Calu3 (cell line): ENCODE measurements at places on chromosomes 2 and 18. TPM values are rescaled to one million over a fixed set of nuclear protein-coding genes. Genes with fewer than 3 reads are reported as not detected.

Gene SCYGR4
- 0.22 TPM in 1 of 2 replicates, not detected in the other for total RNA-seq

Gene PTH2R
- 0.71 TPM in 1 of 2 replicates, not detected in the other for total RNA-seq

Gene PSMD1
- total RNA-seq: 113 and 135 TPM in 2 replicates

Gene LIMS4
- 0.29 TPM in 1 of 2 replicates, not detected in the other for total RNA-seq

Gene VWA3B
- not detected in 2 replicates for total RNA-seq

Gene CCDC85A
- 2.6 and 3.0 TPM in 2 replicates for total RNA-seq

Gene ZBTB7C
- total RNA-seq: not detected in 2 replicates

DNA sequence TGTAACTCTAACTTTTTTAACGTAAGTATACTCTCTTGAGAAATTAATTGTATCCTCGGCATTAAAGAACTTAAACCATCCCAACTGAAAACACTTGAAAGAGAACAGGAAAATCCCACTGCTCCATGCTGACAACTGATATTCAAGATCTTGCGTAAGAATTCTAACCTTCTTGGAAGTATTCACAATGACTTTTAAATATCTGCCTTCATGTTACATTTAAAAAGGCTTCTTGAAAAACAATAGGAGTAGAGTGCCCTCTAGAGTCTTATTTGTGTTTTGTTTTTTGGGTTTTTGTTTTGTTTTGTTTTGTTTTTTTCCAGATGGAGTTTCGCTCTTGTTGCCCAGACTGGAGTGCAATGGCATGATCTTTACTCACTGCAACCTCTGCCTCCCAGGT lies 65.4 kb upstream of the DNAJC10 start:
- no peaks in the 10 kb centered on the region for H3K4me1 ChIP-seq
- no peaks in the 10 kb centered on the region for H3K27me3 ChIP-seq
- H3K4me3 ChIP-seq: no peak overlapping the region
- no peak overlapping the region for H3K27ac ChIP-seq

- H3K27me3 ChIP-seq: peaks cover 21% of the 10 kb centered on the region
- H3K4me3 ChIP-seq: no peak overlapping the region
- H3K4me1 ChIP-seq: no peaks in the 10 kb centered on the region
- DNase-seq: no peak
- H3K36me3 ChIP-seq: no peaks in the 10 kb centered on the region
Observed at GRCh38 chr2:129895061-129895460, 84.4 kb upstream of the RAB6C start.

GRCh38 chr2:220064111-220065030 lies 436.9 kb downstream of the SLC4A3 start:
- no peak overlapping the region for H3K4me3 ChIP-seq
- no peak overlapping the region for H3K27ac ChIP-seq
- H3K4me1 ChIP-seq: peaks cover 10% of the 10 kb centered on the region
- DNase-seq: no peak
- H3K27me3 ChIP-seq: no peaks in the 10 kb centered on the region
- no peaks in the 10 kb centered on the region for H3K36me3 ChIP-seq

DNA sequence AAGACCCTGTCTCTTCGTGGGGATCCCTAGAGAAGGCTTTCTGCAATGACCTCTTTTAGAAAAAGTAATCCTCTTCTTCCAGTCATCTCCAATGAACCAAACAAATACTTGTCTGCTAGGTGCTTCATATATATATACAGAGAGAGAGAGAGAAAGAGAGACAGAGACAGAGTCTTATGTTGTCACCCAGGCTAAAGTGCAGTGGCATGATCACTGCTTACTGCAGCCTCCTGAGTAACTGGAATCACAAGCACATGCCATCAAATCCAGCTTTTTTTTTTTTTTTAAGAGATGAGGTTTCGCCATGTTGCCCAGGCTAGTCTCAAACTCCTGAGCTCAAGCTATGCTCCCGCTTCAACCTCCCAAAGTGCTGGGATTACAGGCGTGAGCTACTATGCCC lies 18.6 kb upstream of the PKDCC start:
- H3K4me1 ChIP-seq: no peaks in the 10 kb centered on the region
- no peak for DNase-seq
- peaks cover 33% of the 10 kb centered on the region for H3K27me3 ChIP-seq

DNA sequence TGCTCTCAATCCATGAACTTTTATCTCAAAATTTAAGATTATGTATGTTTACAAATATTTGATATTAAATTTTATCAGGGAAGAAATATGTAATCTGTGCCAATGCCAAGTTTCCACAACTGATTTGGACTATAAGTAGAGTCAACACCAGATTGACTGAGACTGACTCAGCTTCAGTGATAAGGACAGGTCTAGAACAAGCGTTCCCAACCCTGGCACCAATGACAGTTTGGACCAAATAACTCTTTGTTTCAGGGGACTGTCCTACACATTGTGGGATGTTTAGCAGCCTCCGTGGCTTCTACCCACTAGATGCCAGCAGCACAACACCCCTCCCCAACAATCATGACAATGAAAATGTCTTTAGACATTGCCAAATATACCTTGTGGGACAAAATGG lies 165.3 kb downstream of the THADA start:
- DNase-seq: peak; percentile 12
- no peak overlapping the region for H3K27ac ChIP-seq
- H3K36me3 ChIP-seq: peaks cover 11% of the 10 kb centered on the region
- no peaks in the 10 kb centered on the region for H3K27me3 ChIP-seq

GRCh38 chr2:148917431-148917830 lies 42.4 kb downstream of the KIF5C start:
- H3K36me3 ChIP-seq: no peaks in the 10 kb centered on the region
- peaks cover 82% of the 10 kb centered on the region for H3K27me3 ChIP-seq
- no peaks in the 10 kb centered on the region for H3K4me1 ChIP-seq
- DNase-seq: no peak

- H3K4me3 ChIP-seq: no peak overlapping the region
- DNase-seq: no peak
- no peak overlapping the region for H3K27ac ChIP-seq
- no peaks in the 10 kb centered on the region for H3K36me3 ChIP-seq
Observed at GRCh38 chr2:101428422-101429176, 41.3 kb upstream of the CREG2 start.

GRCh38 chr2:96157649-96158553 lies 12.7 kb upstream of the DUSP2 start:
- H3K36me3 ChIP-seq: no peaks in the 10 kb centered on the region
- peaks cover 73% of the 10 kb centered on the region for H3K27me3 ChIP-seq
- no peak for DNase-seq
- H3K4me3 ChIP-seq: no peak overlapping the region

DNA sequence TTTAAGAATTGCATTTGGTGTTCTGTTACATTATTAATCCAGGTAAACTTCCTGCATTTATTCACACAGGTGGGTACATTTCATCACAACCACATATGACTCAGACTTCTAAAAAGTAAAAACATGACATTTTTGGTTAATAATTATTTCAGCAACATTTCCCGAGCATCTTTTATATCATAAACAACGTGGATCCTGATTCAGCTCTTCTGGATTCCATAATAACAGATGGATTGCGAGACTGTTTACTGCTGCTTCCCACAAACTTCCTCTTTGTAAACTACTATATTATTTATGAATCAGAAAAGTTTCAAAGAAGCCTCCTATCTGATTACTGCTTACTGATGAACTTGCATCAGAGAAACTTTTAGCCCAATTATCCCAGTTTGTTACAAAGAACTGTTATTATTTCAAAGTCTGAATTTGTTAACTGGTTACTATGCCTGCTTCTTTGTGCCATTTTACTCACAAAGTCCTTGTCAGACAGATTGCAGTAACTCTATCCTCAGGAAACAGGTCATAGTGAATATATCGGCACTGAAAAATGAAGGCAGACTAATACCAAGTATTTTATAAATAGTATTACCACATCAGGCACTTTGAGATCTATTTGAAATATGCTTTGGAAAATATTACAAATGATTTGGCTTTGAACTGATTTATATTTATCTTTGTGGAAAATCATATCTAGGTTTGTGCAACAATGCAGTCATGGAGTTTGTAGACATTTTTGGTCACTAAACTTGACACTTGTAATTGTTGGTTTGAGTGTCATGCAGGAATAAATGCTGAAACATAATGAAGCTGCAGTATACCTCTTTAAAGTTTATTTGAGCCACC lies 511.6 kb downstream of the PLCL1 start:
- DNase-seq: no peak
- peaks cover 4% of the 10 kb centered on the region for H3K36me3 ChIP-seq
- no peaks in the 10 kb centered on the region for H3K27me3 ChIP-seq
- peaks cover 13% of the 10 kb centered on the region for H3K4me1 ChIP-seq
- no peak overlapping the region for H3K27ac ChIP-seq

DNA sequence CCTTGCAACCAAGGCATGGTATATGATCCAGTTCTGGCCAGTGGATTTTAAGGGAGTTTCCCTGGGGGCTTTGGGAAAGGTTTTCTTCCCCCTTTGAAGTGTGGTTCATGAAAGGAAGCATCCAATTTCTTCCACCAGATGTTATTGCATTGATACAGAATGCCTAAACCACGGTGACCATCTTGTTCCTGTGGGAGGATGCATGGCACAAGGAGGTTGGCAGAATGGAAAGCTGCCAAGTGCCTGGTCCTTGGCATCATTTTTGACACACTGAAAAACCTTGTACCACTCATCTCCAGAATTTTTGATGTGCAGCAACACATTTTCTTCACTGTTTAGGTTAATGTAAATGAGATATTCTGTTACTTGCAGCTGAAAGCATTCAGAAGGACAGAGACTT lies 55.2 kb upstream of the CXCR4 start:
- no peaks in the 10 kb centered on the region for H3K4me1 ChIP-seq
- H3K27ac ChIP-seq: no peak overlapping the region
- no peaks in the 10 kb centered on the region for H3K36me3 ChIP-seq
- no peak for DNase-seq
- H3K27me3 ChIP-seq: no peaks in the 10 kb centered on the region
- no peak overlapping the region for H3K4me3 ChIP-seq

DNA sequence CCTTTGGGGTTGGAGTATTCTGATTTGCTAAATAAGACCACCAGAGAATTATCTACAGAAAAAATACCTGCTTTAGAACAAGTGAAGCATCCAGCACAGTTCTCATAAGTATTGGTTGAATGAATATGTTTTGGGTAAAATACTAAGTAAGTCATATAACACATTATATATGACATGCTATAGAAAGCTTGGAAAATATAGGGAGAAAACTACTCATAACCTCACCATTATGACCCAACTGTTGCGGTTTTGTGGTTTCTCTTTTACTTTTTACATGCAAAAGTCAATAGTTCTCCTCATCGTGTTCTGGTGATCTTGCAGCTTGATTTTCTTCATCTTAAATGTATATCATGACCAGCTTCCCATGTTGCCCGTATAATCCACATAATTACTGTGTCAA lies 66.2 kb downstream of the DIPK1C start:
- DNase-seq: no peak
- no peak overlapping the region for H3K4me3 ChIP-seq
- H3K36me3 ChIP-seq: no peaks in the 10 kb centered on the region
- no peak overlapping the region for H3K27ac ChIP-seq
- no peaks in the 10 kb centered on the region for H3K4me1 ChIP-seq
- H3K27me3 ChIP-seq: peaks cover 84% of the 10 kb centered on the region

- H3K27ac ChIP-seq: no peak overlapping the region
- H3K4me3 ChIP-seq: no peak overlapping the region
- no peaks in the 10 kb centered on the region for H3K36me3 ChIP-seq
- peaks cover 23% of the 10 kb centered on the region for H3K27me3 ChIP-seq
- no peaks in the 10 kb centered on the region for H3K4me1 ChIP-seq
Observed at GRCh38 chr18:61703508-61703907, 189.3 kb downstream of the RNF152 start.

DNA sequence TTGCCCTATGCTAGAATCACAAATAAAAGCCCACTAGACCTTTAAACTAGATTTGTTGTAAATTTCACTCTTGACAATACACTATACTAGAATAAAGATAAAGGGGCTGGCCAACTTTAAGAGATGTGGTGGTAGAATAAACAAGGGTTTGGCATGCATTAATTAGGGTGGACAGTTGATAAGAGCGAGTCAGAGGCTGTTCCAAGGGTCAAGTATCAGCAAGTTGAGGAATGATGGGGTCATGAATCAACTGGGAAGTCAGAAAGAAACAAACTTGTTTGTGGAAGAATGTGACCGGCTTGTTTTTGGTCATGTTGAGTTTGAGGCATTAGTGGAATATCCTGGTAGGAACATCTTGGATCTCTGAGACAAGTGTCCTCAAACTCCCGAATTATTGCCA lies 398.3 kb upstream of the TNP1 start:
- no peaks in the 10 kb centered on the region for H3K27me3 ChIP-seq
- no peak for DNase-seq
- H3K4me3 ChIP-seq: no peak overlapping the region
- peaks cover 10% of the 10 kb centered on the region for H3K36me3 ChIP-seq

DNA sequence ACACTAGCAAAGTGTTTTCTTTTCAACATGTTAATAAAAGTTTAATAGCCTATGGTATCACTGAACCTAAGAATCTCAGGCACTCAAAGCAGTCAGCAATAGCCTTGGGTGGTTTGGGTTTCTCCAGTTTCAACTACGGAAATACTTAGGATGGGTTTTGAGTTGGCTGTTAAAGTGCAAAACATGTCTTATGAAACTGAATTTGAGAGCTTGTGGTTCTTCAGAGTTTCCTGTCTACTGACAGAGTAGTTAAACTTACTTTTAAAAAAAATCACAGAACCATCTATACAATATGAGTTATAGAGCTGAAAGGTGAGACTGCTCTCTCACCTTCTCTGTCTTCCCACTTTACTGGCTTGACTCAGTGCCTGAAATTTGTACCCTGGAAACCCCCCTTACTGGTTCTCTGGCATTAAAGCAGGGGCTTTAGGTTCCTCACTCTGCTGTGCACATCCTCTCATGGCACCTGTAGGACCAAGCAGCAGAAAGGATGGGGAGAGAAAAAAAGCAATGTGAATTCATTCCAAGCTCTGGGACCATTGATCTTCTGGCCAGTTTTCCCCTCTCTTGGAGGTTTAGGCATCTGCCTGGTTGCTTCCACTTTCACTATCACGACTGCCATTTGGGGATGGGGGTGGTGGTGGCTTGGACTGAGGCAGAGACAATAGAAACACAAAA lies 18.1 kb downstream of the CCDC141 start:
- H3K27ac ChIP-seq: no peak overlapping the region
- H3K4me1 ChIP-seq: peaks cover 8% of the 10 kb centered on the region
- no peak for DNase-seq
- H3K36me3 ChIP-seq: no peaks in the 10 kb centered on the region
- H3K4me3 ChIP-seq: no peak overlapping the region
- H3K27me3 ChIP-seq: no peaks in the 10 kb centered on the region

GRCh38 chr18:10315522-10315921 lies 138.9 kb upstream of the APCDD1 start:
- no peak overlapping the region for H3K27ac ChIP-seq
- no peak for DNase-seq
- no peak overlapping the region for H3K4me3 ChIP-seq
- H3K4me1 ChIP-seq: no peaks in the 10 kb centered on the region
- peaks cover 83% of the 10 kb centered on the region for H3K27me3 ChIP-seq

DNA sequence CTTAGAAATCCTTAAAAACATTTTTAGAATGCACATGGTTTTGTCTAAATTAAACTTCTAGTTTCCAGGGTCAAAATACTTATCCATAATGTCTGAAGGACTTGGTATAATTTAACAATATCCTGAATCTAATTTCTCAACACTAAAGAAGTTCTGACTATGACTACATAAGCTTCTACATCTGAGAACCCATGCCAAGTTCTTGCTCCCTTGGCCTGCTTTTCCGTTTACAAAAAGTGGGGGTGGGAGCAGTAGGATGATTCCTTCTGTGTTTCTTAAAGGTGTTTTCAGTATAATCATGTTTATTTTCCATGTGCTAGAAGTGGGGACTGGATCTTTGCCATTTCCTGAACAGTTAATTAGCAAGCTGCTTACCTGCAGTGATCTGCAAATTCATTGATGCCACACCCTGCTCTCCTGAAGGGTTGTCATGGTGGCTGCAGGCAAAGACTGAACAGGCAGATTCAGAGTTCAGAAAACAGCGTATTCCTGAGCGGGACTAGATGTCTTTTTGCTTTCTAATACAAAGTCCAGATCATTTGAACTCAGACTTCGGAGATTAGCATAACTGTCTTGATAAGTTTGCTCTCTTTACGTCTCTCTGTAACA lies 36.2 kb downstream of the ADNP2 start:
- no peak for DNase-seq
- H3K4me1 ChIP-seq: no peaks in the 10 kb centered on the region
- H3K4me3 ChIP-seq: no peak overlapping the region
- H3K27ac ChIP-seq: no peak overlapping the region
- no peaks in the 10 kb centered on the region for H3K27me3 ChIP-seq
